ENCODE measurements at places on chromosomes 6 and 20.

GRCh38 chr6:138970856-138971425, 17.1 kb downstream of the REPS1 start:
- DNase-seq = no peak

GRCh38 chr20:4335722-4336121, 320.4 kb upstream of the RNF24 start:
- DNase-seq = no peak

- no peak for DNase-seq
These were observed 21.3 kb downstream of the LAMA5 start for GRCh38 chr20:62345681-62346370.

DNA sequence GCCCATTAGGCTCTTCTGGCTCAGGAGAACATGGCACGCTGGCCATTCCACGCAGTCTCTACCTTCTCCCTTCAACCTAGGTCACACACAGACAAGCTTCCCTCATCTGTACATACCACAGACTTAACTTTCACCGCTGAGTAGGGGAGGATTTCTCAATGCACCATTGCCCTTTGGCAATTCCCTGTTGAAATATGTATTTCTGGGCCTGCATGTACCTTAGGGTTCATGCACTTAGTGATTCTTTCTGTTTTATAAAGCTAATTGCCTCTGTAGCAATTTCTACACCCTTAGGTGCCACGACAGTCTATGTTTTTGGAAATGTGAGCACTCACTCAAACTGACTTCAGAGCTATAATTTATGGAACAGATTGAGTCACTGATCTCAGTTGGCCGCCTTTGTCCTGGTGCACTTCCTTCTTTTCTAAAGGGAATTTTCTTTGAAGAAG, 253.8 kb upstream of the PRDM1 start:
- DNase-seq = no peak

DNA sequence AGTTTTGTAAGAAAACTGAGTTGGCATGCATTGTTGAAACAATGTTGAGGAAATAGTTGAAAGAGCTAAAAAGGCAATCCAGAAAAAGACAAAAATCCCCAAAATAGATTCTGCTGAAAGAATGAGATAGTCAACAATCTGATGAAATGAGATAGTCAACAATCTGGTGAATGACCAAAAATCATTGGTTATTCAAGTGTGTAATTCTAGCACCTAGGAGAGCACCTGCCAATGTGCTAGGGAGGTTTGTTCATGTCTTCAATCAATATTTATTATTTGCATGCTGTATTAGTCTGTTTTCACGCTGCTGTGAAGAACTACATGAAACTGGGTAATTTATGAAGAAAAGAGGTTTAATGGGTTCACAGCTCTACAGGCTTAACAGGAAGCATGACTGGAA, 307.1 kb upstream of the HSF2 start:
- DNase-seq = no peak

GRCh38 chr6:129233458-129234134, 350.7 kb downstream of the LAMA2 start:
- DNase-seq = no peak

GRCh38 chr6:108080010-108080780, 5.7 kb upstream of the OSTM1 start:
- DNase-seq = no peak

- no peak for DNase-seq
These were observed 1.7 kb downstream of the SLC22A3 start for GRCh38 chr6:160349814-160350350.

DNA sequence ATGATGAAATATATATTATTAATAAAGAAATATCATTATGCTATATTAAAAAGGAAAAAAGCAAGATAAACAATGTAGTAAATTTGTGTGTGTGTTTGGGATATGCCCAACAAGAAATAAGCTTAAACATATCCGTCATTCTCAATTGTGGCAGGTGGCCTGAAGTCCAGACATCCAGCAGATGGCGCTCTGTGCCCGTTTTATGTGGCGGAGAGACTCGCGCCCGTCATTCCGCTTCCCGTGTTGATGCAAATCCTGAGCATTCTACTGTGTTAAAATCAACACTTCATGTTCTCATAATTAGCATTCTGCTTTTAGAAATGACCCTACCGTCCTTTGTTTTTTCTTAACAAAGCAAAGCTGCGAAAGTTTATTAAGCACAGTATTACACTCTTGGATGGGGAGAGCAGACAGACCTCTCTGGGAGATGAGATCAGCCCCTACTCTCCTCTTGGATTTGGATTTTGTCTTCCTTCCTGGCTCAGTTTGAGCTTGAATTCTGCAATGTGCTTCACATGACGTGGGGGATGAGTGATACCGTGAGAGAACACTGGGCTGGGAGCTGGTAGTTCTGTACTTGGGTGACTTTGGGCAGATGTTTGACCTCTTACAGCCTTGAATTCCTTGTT, 125.8 kb downstream of the MCHR2 start:
- peak; percentile 91 for DNase-seq

- no peak for DNase-seq
These were observed 27.4 kb downstream of the KCNQ5 start for GRCh38 chr6:72649032-72649984.

- no peak for DNase-seq
These were observed 254.5 kb downstream of the TMEM242 start for GRCh38 chr6:157068691-157069324.

- no peak for DNase-seq
These were observed 83.7 kb upstream of the ZFP64 start for GRCh38 chr20:52275181-52275691.

DNA sequence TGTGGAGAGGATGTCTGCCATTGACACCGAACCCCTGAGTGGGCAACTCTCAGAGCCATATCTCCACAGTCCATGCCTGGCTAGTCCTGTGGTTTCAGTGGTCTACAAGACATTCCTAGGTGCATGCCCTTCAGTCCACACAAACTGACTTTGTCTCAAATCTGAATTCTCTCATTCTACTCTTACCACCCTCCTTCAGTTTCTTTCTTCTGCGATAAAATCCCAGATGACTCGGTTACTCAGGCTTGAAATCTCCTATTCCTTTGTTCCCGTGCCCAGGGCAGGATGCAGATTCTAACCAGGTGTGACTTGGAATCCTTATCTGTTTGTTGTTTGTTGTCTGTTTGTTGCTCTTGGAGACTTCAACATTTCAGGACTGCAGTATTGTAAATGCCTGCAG, 9.3 kb downstream of the CDS2 start:
- no peak for DNase-seq

GRCh38 chr6:34633785-34634184, 62.8 kb downstream of the ILRUN start:
- no peak for DNase-seq

- no peak for DNase-seq
These were observed 79.8 kb upstream of the ARID1B start for GRCh38 chr6:156697225-156697830.

GRCh38 chr6:24376871-24377270, 19.0 kb upstream of the DCDC2 start:
- no peak for DNase-seq

DNA sequence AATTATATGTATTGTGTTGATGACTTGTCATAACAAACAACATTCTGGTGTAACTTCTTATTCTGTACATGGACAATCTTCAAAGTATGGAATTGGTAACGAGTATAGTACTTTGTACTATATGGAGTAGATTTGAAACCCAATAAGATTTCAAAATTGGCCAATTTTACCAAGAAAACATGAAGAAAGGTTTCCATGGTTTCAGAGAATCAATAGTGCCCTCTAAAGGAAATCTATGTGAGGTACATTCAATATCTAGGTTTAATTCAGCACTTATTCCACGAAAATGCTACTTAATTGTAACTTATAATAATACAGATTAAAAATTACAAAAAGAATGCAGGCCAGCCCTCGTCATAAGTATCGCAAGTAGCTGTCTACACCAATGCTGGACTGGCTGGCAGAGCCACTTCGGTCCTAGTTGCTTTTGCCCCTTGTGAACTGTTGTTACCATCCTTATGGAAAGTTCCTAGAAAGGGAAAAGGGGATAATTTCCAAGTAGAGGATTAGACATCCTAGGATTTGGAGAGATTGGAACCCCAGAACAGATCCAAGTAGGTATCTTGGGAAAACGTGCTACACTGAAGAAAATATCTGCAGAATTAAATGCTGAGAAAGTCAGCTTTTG, 70.9 kb downstream of the LCA5 start:
- no peak for DNase-seq
